Hepatocyte (in vitro differentiated cells): ENCODE measurements at places on chromosomes 2 and 18. TPM values are rescaled to one million over a fixed set of nuclear protein-coding genes. Genes with fewer than 3 reads are reported as not detected.

Gene ST8SIA3
- not detected in 2 replicates for polyA plus RNA-seq

Gene NEUROD1
- polyA plus RNA-seq, result 0.17 and 0.53 TPM in 2 replicates

Gene HOXD1
- not detected in 2 replicates for polyA plus RNA-seq

Gene NAT8
- polyA plus RNA-seq, result 3.3 TPM in 2 replicates

Gene KLHL30
- polyA plus RNA-seq, result 0.15 TPM in 1 of 2 replicates, not detected in the other

Gene SLC9A2
- polyA plus RNA-seq, result 0.52 and 1.1 TPM in 2 replicates

Gene PPM1B
- polyA plus RNA-seq, result 36.0 and 39.1 TPM in 2 replicates

Gene BUB1
- polyA plus RNA-seq, result 5.8 and 6.9 TPM in 2 replicates

Gene MYCN
- 8.9 and 10.8 TPM in 2 replicates for polyA plus RNA-seq
